Activated T-helper 17 cell treated with anti-CD3 and anti-CD28 coated beads, Interleukin-2, amount 50 U/mL, for 72 hours (primary cell): ENCODE measurements at places on chromosomes 5 and 9.

- no peak for ATAC-seq
Observed at GRCh38 chr5:14745188-14745563, 80.7 kb downstream of the OTULIN start.

DNA sequence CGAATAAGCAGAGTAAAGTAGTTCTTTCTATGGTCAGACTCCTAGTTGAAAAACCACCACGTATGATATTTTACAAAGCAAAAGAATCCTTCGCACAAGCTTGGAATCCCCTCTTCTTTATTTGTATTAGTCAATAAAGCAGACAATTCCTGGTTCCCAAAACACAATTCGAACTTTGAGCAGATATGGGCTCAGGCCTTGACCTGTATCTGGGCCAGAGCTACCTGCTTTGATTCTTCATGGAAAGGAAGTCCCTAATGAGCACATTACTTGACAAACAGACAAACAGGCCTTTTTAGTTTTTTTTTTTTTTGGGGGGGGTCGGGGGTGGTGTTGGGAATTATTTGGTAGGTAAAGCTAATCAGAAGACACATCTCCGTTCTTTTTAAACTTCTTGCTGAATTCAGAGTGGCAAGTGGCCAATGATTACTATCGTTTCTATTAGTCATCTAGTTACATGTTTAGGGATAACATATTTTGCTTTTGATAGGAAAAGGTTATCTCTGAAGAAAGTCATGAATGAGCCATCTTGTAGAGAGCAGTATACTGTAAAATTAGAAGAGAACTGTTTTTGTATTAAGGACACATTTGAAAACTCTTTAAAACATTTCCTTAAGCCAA lies 116.6 kb upstream of the HMHB1 start:
- no peak for ATAC-seq

GRCh38 chr5:144335561-144335960 lies 164.9 kb downstream of the KCTD16 start:
- ATAC-seq: no peak

- no peak for ATAC-seq
Observed at GRCh38 chr5:53501054-53501453, 20.6 kb downstream of the FST start.

- ATAC-seq: no peak
Observed at GRCh38 chr5:112640546-112640945, 97.1 kb upstream of the APC start.

GRCh38 chr9:2824054-2824453 lies 19.8 kb downstream of the PUM3 start:
- ATAC-seq: no peak

- ATAC-seq: no peak
Observed at GRCh38 chr5:11040345-11040744, 279.3 kb upstream of the DAP start.

GRCh38 chr9:82436475-82436874 lies 447.9 kb downstream of the SPATA31D1 start:
- no peak for ATAC-seq

DNA sequence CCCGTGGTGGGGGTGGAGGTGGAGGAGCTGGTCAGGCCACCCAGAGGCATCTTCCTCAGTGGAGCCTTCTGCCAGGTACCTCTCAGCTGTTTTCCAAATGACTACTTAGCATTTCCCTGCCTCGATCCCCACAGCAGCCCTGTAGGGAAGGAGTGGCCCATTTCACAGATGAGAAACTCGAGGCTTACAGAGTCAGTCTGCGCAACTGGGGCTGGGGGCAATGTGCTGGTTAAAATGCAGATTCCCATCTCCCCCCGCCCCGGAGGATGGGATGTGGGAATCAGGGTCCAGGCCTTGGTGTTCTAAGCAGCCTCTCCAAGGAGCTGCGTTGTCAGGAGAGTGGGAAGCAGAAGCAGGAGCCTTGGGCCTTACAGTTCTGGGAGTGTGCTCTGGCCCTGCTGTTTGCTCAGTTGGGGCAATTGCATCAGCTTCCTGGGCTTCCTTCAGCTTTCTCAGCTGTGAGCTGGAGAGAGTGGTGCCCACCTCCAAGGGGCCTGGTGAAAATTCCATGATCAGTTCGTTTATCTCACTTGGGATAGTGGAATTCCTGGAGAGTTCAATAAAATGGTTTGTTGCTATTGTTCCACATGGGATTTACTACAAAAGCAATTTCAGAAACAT lies 19.4 kb downstream of the ERGIC1 start:
- no peak for ATAC-seq

DNA sequence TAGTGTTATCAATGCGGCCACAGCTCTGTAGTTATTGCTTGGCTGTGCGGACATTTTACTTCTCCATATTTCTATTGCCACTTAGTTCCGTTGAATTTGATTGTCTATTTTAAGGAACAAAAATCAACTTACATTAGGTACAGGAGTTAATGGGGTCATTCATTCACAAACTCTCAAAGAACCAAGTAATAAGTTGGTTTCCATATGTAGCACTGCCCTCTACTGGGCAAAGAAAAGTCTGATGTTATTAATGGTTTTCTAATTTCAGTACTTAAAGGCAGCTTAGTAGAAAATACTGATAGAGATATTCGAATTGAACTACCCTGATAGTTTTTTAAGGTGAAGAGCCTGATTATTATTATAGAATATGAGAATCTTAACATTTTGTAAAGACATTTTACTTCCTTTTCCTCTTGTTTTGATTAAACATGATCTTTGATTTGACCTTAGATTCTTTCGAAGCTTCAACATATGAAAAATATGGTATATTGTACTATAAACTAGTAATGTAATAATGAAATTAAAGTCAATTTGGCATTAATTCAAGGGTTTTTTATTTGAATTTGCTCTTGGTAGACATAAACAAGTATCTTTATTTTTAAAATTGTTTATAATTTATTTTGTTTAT lies 119.5 kb upstream of the CTNND2 start:
- ATAC-seq: no peak

GRCh38 chr5:73895471-73895870 lies 269.5 kb downstream of the ARHGEF28 start:
- peak; percentile 53 for ATAC-seq

DNA sequence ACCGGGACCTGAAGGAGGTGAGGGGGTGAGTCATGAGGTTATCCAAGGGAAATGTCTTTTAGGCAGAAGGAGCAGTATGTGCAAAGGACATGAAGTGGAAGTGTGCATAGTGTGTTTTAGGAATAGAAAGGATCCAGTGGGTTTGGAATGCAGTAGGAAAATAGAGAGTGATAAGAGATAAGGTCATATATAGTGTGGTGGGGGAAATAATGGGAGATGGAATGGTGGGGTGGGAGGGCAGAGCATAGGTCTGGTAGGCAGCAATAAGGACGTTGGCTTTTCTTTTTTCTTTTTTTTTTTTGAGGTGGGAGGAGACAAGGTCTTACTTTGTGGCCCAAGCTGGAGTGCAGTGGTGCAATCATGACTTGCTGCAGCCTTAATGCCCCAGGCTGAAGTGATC lies 17.8 kb downstream of the SNX24 start:
- ATAC-seq: no peak

- no peak for ATAC-seq
Observed at GRCh38 chr5:75640395-75640794, 29.1 kb downstream of the ANKDD1B start.

- peak; percentile 18 for ATAC-seq
Observed at GRCh38 chr5:40312205-40312604, 367.5 kb upstream of the PTGER4 start.

GRCh38 chr5:101385276-101385675 lies 482.2 kb upstream of the ST8SIA4 start:
- no peak for ATAC-seq

DNA sequence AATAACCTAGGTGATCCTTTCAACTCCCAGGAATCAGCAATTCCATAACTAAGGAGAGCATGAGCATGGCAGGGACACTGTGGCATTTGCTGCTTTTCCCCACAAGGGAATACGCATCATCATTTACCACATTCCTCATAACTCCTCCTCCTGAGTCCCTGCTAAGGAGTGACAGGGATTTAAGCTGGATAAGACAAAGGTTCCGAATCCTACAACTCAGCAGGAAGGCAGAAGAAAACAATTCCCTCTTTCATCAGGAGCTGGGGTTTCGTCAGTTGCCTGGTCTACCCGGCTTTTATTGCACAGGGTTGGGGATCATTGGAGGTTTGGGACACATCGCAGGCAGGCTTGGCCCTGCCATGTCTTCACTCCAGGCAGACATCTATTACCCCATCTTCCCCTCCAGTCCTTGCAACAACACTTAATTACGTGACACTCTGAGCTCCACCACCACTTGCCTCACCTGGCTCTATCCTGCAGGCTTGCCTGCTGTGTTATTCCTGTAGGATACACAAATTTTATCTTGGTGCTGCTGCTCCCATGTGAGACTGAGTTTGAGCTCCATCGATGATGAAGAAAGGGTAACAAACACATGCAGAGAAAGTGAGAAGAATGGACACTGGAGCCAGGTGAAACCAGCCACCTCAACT lies 563.0 kb upstream of the KLF4 start:
- no peak for ATAC-seq

DNA sequence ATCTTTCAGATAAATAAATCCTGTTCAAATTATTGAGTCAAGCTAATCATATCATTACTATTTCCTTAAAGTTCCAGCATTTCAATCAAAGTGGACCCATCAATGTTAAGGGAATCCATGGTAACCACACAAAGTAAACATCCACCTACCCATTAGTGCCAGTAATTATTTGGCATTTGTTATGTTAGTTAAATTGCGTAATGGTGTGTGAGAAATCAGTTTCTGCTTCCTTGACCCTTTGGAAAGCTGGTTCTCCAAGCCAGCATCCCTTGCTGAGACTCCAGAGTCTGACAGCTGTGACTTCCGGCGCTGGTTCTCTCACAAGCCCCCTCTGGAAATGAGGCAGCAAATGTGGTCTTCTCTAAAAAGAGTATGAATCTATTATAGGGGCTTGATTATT lies 308.6 kb upstream of the EFNA5 start:
- no peak for ATAC-seq

DNA sequence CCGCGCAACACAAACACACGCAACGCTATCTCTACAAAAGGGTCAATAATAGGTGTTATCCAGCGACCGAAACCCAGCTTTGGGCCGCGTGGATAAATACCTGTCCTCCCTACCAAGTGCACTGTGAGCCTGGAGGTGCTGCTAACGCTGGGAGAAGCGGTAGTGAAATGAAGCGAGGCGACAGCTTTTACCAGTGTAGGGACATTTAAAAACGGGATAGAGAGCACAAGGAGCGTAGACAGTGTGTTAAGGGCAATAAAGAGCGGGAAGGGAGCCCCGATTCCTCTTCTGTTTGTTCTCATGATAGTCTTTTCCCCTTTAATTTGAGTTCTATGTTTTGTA lies 421 bp upstream of the DEPDC1B start:
- ATAC-seq: peak; percentile 15

DNA sequence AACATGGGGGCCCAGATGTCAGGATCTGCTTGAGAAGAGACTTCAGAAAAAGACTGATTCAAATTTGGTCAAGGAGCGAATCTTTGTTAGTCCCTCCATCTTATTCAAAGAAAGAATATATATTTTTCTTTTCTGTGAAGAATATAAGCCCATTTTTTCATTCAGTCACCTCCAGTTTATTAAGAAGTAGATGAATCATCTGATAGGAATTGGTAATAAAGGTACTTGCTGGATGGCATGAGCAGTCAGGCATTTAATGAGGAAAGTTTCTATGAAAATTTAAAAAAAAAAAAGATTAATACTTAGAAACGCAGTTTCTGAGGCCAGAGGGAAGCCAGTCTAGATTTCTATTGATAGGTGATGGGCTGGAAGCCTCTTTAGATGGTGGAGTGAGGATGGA lies 373.1 kb upstream of the SMC2 start:
- no peak for ATAC-seq

DNA sequence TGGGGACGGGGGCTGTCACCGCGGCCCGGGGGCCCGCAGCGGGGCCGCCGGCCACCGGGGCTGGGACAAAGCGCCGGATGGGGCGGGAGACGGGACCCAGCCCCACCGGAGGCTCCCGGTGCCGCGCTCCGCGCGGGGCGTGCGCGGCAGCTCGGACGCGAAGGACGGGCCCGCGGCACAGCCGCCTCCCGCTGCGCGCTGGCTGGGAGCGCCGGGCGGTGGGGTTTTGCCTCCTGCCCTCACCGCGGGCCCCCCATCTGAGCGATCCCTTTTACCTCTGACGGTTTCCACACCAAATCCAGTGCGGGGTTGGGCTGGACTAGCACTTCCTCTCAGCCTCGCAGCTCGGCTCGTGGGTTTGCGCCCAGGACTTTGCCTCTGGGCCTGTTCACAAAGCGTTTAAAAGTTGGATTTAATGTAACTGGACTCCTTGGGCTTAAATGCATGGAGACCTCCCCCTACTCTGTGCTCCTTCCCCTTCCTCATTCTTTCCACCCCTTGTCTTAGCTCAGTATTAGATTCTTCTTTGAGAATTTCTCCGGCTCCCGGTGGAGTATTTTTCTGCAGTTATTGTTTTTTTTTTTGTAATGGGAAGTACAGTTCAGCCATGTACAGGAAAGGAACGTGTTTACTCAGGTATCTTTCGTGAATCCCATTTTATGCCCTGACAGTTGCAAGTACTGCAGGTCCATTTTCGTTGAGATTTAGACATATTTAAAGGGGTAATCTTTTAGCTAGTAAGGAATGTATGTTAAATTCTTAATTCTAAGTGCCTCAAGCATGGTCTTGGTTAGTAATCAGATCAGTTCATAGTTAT lies 691 bp downstream of the FCHO2 start:
- ATAC-seq: peak; percentile 54

DNA sequence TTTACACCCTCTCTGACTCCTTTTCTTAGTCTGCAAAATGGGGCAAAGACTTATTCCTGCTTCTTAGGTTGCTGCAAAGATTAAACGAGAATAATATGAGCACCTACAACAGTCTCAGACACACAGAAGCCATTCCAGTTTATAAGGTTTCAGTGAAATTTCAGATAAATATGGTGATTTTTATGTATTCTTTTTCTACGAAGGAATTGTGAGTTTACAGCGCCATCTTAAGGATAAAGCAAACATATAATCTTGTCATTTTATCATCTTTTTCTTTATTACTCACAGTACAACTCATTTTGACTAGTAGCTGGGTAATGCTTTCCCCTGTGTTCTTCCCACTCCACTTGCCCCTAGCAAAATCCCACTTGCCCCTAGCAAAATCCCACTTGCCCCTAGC lies 29.2 kb upstream of the SMC5 start:
- ATAC-seq: no peak

DNA sequence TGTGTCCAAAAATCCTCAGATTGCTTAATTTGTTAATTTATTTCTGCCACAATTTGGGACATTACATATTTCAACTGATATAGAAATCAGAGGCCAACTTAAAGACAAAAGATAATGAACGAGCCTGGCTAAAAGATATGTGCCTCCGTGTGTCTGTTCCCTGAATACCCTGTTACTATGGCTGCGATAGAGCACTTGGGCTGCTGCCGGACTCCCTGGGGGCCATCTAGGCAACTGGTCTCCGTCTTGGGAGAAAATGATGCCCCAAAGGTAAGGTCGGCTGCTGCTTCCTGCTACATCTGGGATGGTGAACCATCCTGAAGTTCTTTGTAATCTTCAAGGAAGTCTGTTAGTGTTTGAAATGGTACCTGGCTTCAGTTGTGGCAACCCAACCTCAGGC lies 72.0 kb downstream of the RCL1 start:
- ATAC-seq: no peak

- ATAC-seq: no peak
Observed at GRCh38 chr5:170315154-170315553, 17.6 kb upstream of the LCP2 start.
